ENCODE measurements at places on chromosomes 11 and 22.

GRCh38 chr11:112925516-112926310 is 35.5 kb upstream of the NCAM1 start:
- DNase-seq: no peak

GRCh38 chr11:71527576-71528210 is 626 bp downstream of the KRTAP5-7 start:
- DNase-seq: no peak

GRCh38 chr22:28155808-28156207 is 236.8 kb upstream of the PITPNB start:
- DNase-seq: no peak

DNA sequence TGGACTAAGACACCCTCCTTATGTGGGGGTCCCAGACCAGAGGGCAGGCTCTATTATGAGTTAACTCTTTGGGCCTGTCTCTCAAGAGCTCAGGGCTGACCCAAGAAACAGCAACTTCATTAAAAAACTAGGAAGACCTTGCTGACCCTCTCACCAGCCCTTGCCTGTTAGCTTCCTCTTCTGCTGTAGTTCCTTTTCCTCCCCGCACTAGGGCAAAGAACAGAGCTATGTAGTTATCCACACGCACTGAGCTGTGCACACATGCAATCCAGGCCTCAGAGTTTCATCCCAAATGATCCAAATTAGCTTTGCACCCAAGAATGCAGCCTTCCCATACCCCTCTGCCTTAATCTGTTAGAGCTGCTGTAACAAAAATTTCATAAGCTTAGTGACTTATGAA is 539.6 kb upstream of the CADM1 start:
- DNase-seq: no peak

- DNase-seq: no peak
These were observed 27.0 kb upstream of the PARVG start for GRCh38 chr22:44153710-44154109.

DNA sequence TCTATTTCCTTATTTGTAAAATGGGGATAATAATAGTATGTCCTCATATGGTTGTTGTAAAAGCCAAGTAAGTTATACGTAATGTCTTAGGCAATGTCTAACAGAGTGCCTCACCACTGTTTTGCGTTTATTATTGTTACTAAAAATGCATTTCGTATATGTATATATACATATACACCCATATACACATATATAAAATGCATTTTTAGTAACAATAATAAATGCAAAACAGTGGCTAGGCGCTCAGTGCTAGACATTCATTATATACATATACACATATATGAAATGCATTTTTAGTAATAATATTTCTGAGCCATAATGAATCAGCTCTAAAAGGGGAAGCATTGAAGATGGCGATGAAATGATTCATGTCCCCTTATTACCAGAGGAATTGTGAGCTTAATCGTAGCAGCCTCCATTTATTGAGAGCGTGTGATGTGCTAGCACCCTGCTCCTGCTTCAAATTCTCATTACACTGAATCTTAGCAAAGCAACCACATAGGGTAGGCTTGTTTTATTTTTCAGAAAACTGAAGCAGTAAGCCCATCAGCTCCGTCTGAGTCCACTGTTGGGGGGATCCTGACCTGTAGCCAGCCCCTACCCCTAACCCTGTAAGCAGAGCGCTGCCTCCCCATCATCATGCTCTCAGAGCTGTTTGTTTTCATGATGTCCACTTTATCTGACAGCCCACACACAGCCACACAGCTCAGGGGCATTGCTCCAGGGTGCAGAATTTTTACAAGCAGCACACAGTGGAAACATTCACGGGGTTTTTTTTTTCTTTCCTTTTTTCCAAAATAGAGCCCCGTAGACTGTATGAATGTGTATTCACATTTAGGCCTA is 97.1 kb upstream of the NAV2 start:
- no peak for DNase-seq

DNA sequence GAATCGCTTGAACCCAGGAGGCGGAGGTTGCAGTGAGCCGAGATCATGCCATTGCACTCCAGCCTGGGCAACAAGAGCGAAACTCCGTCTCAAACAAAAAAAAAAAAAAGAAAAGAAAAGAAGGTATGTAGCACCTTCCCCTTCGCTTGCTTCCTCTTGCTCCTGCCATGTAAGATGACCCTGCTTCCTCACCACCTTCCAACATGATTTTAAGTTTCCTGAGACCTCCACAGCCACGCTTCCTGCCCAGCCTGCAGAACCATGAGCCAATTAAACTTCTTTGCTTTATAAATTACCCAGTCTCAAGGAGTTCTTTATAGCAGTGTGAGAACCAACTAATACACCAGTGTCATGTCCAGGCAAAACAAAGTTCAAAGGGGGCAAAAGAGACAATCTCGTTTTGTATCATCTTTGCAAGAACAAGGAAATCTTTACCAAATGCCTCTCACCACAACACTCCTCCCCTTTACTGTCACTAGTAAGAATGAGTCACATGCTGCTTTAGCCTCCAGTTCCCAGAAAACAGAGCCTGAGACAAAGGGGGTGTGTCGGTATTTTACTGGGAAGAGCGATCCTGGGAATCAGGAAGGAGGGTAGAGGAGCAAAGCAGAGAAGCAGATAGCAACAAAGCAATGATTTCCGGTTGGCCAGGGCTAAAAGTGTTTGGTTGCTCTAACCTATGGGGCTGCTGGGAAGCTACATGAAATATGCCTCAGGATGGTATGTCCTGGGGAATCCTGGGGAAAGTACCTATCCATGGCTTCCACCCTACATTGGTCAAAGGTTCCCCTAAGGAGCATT is 10.5 kb upstream of the MCHR1 start:
- DNase-seq: no peak

DNA sequence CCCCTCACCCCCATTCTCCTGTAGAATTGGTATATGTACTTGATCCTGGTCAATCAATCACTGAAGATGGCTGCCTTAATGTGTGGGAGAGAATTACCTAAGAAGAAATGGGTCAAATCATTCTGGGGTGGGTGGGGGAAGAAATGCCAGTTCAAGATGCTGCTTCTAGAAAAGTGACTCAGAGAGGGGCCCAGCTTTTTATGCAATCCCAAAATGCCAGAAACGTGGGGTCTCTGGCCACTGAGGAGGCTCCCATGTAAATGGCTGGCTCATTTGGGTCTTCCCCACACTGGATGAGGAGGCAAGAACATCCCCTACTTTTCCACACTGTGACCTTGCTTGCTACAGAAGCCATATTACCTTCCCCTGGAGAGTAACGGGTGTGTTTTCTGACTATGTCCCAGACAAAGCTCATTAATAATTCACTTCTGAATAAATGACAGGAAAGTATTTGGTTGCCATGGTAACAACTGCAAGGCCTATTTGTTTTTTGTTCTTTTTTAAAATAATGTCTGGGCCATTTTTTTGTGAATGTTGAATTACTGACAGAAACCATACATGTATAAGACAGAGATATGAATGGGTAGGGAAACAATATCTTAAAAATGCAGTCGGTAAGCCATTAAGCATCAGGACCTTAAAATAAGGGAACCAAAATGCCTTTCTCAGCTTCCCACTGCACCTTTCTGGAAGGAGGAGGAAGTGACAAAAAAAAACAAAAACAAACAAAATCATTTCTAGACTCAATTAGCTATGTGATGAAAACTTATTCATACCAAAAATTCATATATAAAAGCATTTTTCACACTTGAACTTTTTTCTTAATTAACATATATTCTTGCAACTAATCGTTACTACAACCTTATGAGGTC is 32.0 kb downstream of the SLC1A2 start:
- no peak for DNase-seq

- no peak for DNase-seq
These were observed 63.5 kb downstream of the SIK2 start for GRCh38 chr11:111665777-111666176.

GRCh38 chr11:123509737-123510578 is 79.9 kb downstream of the GRAMD1B start:
- no peak for DNase-seq

DNA sequence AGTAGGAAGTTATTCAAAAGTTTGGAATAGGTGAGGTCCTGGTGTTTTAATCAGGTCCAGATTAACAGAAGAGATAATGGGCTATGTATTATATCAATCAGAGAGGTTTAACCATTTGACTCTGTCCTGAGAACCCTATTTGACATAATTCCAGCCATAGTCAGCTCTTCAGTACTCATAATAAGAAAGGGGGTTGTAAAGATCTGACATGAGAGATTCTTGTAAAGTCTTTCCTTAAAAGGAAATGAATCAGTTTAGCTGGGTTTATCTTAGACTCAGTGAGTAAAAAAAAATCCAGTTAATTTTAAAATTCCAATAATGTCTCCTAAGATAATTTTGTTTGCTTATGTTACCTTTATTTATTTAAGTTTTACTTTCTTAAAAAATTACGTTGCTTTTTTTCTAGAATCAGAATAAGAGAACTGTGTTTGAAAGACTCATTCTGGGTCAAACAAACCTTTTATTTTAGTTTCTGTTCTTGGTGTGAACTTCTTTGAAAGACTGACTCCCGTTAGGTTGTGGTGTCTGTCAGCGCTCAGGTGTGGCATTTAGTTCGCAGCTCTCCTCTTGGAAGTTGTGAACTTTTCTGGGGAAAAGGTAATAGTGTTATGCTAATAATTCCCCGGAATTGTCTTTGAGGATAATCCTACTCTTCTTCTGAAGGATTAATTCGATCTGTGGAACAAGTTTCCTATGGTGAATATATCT is 20.5 kb downstream of the NUCB2 start:
- DNase-seq: no peak

- DNase-seq: no peak
These were observed 4.2 kb upstream of the TFIP11 start for GRCh38 chr22:26516503-26516902.

DNA sequence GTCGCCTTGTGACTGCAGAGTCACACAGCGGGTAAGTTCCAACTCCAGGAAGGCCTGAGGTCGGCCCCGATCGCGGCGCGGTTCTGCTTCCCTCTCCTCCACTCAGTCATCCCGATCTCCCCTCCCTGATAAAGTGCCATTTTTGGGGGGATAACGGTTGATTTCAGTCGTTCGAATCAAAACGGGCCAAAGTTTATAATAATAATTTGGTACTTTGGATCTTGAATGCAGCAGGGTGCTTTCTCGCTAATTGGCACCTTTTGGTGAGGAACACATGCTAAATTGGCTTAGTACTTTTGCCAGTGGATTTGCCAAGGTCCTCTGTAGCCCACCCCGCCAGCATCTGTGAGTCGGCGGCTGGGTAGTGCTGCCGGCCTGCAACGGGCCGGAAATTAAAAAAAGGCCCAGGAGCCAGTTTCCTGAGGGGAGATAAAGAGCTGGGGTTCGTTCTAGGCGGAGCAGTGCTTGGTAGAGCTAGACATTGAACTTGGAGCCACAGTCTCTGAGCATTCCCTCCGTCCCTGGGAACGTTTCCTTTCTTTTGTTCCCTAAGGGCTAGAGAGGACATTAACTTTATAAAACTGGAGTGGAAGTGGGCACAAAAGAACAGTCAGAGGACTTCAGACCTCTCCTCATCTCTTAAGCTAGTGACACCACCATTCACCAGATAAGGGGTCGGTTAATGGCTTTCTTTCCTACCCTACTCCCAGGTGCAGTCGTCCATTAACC is 997 bp downstream of the UBE2L3 start:
- DNase-seq: no peak

- DNase-seq: no peak
These were observed 18.1 kb downstream of the MCM5 start for GRCh38 chr22:35418088-35418487.

GRCh38 chr11:127485541-127485940 is 485.0 kb upstream of the KIRREL3 start:
- DNase-seq: no peak

- no peak for DNase-seq
These were observed 13.5 kb upstream of the OAF start for GRCh38 chr11:120197251-120197891.

GRCh38 chr11:1632053-1632714 is 2.6 kb downstream of the KRTAP5-5 start:
- no peak for DNase-seq

GRCh38 chr11:44852159-44852747 is 98.4 kb downstream of the TP53I11 start:
- DNase-seq: no peak

DNA sequence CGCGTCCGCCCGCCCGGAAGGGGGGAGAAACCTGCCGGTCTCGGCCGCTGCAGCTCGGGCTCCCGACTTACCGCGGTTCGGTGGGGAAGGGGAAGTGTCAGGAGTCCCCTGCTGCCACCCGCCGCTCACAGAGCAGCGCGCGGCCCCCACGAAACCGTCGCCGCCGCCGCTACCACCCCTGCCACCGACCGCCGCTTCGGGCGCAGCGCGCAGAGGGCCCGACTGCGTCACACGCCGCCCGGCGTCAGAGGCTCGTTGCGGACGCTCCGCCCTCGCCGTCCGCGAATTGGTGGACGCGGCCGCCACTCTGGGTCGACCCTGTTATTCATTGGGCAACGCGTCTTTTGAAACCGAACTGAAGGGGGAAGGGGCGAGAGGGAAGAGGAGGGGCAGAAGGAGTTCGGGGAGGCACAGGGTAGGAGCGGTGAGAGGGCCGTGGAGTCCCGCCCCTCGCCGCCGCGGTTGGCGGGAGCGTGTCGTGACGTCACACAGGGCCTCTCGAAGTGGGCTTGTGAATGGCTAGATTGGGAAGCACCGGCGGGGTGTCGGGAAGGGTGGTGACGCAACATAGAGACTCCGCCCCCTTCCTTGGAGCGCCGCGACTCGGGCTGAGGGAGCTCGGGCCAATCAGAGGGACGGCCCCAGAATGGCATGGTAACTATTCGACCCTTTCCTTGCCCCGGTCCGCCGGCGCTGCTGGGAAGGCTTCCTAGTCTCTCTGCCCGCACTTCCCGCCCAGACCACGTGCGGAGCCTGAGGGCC is at the start of gene NUP98:
Gene NUP98, minus strand, starts transcription at position 226 of the 762 bp plus-strand sequence. CDS start 15,437 bp downstream, outside the sequence.
- peak; percentile 98 for DNase-seq

GRCh38 chr11:92480499-92480898 is 255.9 kb downstream of the FAT3 start:
- no peak for DNase-seq

DNA sequence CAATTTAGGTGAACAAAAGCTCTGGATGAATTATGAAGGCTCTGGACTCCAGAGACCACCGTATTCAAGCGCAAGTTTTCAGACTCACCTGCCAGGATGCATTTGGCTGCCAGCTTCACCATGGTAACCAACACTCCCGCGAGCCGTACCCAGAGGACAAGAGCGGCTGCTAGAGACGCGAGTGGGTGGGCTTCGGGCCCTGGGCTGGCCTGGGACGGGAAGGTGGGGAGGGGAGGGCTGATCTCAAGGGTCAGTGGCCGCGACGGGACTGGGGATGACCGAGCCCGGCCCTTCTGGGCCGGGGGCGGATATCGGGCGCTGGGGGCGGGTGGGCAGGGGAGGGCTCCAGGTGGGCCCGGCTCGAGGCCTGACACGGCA is 344 bp downstream of the IFT27 start:
- DNase-seq: no peak

DNA sequence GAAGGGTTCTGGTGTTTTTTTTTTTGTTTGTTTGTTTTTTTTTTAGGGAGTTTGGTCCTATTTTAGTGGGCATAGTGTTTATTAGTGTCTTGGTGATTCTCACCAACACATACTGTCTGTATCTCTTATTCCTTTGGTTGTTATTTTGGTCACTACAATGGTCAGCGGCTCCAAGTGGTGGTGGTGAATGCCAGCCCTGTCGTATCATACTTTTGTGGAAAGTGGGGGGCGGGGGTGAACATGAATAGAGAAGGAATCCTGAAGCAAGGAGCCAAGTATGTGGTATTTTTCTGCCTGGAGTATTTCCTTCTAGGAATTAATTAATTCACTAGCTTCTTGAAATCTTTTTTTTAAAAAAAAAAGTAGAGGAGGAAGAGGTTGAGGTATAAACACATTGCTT is 79.6 kb downstream of the GRK3 start:
- DNase-seq: no peak
